DND-41 (cell line): ENCODE measurements at places on chromosomes 12 and 14.

DNA sequence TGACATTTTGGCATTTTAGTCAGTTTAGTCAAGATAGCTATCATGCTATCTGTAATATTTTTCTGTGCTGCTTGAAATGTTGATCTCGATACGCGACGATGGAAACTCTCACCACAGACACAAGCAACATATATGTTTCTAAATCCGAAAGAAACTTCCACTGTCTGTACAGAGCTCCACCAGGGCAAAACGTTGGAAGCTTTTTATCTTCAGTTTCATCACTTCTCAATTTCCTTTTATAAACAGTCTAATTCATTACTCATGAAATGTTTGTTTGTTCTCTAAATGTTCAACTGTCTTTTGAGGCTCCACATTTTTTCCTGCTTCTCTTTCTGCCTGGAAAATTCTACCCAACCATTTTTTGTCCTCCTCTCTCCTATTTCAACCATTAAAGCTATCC, 737.6 kb downstream of the SLC16A7 start:
- H3K27ac ChIP-seq: no peak overlapping the region
- no peaks in the 10 kb centered on the region for H3K4me1 ChIP-seq
- H3K4me3 ChIP-seq: no peak overlapping the region
- H3K36me3 ChIP-seq: no peaks in the 10 kb centered on the region

- no peaks in the 10 kb centered on the region for H3K27me3 ChIP-seq
- H3K4me1 ChIP-seq: no peaks in the 10 kb centered on the region
- no peak overlapping the region for H3K27ac ChIP-seq
- H3K36me3 ChIP-seq: peaks cover 91% of the 10 kb centered on the region
Measured at GRCh38 chr12:124379938-124380754, 85.3 kb downstream of the RFLNA start.

DNA sequence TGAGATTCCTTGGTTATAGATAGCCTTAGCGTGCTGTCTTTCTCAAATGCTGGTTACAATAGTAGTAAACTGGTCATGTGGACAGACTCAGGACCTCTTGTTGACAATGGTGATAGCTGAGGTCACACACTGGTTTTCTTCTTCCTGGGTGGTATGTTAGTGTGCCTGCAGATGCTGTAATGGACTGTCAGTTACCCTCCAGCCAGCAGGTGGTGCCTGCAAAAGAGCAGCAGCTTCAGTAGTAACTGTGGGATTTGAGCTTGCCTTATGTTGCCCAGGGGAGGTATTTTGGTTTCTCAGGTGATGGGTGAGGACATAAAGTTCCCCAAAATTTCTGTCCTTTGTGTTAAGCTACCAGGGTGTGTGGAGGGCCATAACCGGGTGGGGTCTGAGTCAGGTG, 33.7 kb upstream of the SCAF11 start:
- no peak for DNase-seq
- H3K4me1 ChIP-seq: no peaks in the 10 kb centered on the region
- no peak overlapping the region for H3K27ac ChIP-seq
- H3K27me3 ChIP-seq: no peaks in the 10 kb centered on the region

DNA sequence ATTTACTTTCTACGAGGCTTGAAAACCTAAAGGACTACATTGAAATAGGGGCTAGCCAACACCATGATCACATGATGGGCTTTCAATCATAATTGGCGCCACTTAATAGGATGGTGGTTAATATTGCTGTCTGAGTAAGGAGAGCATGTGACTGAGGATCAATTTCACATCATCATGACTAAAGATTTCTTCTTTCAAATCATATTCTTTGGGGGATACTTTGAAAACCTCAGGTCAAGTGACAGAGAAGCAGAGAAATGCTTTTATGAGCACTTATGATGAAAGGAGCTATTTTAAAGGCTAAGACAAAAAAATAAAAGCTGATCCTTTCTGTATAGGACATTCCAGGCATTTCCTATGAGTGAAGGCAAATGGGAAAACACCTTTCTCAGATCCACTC, 42.9 kb upstream of the KRAS start:
- no peak overlapping the region for H3K4me3 ChIP-seq
- no peaks in the 10 kb centered on the region for H3K4me1 ChIP-seq
- H3K27me3 ChIP-seq: no peaks in the 10 kb centered on the region
- no peak for DNase-seq
- no peaks in the 10 kb centered on the region for H3K36me3 ChIP-seq
- H3K27ac ChIP-seq: no peak overlapping the region

- H3K36me3 ChIP-seq: no peaks in the 10 kb centered on the region; the same call in 1 of the 2 replicates
- H3K27me3 ChIP-seq: no peaks in the 10 kb centered on the region
- no peak overlapping the region for H3K4me3 ChIP-seq
- peaks cover 32% of the 10 kb centered on the region for H3K4me1 ChIP-seq
Measured at GRCh38 chr12:57835366-57836288, 10.9 kb downstream of the CTDSP2 start.

GRCh38 chr12:42196723-42197603, 41.1 kb downstream of the YAF2 start:
- H3K4me1 ChIP-seq: no peaks in the 10 kb centered on the region
- H3K27ac ChIP-seq: no peak overlapping the region
- DNase-seq: no peak
- no peaks in the 10 kb centered on the region for H3K27me3 ChIP-seq
- peaks cover 47% of the 10 kb centered on the region for H3K36me3 ChIP-seq

- no peaks in the 10 kb centered on the region for H3K4me1 ChIP-seq
- H3K27ac ChIP-seq: no peak overlapping the region
Measured at GRCh38 chr12:84694116-84694515, 218.5 kb downstream of the SLC6A15 start.

GRCh38 chr14:89067293-89067972, 243.0 kb downstream of the TTC8 start:
- no peaks in the 10 kb centered on the region for H3K27me3 ChIP-seq
- no peaks in the 10 kb centered on the region for H3K36me3 ChIP-seq
- H3K4me3 ChIP-seq: peak overlapping the region; percentile 37
- peaks cover 33% of the 10 kb centered on the region for H3K4me1 ChIP-seq

DNA sequence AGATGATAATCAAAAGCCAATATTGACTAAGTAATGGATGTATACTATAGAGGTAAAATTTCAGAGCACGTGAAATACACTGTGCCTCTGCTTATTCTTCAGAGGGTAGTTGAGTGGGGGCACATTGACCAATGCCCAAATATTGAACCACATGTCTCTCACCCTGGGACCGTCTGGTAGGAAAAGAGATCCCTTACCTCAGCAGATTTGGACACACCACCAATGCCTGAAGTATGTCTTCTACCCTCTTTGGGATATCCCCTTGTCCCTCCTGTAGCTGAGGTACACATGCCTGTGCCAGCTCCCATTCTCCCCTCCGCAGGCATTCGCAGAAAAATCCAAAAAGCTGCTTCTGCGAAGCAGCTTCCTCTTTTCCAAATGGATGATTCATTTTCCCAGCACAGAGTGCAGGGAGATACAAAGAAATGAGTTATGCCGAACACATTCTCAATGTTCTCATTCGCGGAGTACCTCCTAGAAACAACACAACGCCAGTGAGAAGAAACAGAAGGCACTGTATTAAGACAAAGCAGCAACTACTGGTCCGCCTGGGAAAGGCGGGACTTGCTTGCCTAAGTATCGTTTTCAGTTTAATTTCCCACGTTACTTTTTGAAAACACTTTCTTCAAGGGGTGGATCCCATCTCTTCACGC, 691 bp downstream of the ZFYVE26 start:
- H3K27ac ChIP-seq: peak overlapping the region; percentile 79
- H3K27me3 ChIP-seq: no peaks in the 10 kb centered on the region
- peaks cover 26% of the 10 kb centered on the region for H3K36me3 ChIP-seq
- peak overlapping the region; percentile 88 for H3K4me3 ChIP-seq
- no peak for DNase-seq
- peaks cover 40% of the 10 kb centered on the region for H3K4me1 ChIP-seq

- no peak for DNase-seq
- no peak overlapping the region for H3K4me3 ChIP-seq
- H3K27me3 ChIP-seq: no peaks in the 10 kb centered on the region
- H3K36me3 ChIP-seq: peaks cover 41% of the 10 kb centered on the region
- no peaks in the 10 kb centered on the region for H3K4me1 ChIP-seq
- H3K27ac ChIP-seq: no peak overlapping the region
Measured at GRCh38 chr12:92810370-92810769, 107.6 kb downstream of the PLEKHG7 start.

DNA sequence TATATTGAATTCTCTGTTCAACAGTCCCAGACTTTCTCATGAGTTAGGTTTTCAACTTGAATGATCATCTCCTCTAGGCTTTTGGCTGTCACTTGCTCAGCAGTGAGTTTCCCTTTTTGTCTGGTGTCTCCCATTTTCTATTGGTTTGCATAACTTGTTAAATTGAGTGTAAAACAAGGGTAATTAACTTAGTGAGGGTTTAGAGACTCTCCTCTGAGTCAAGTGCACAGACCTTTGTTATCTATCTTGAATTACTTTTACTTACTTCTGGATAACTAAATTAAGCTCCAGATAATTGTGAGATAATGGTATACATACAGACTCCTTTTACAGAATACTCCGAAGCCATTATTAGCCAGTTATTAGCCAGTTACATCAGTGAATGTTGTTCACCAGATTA, 22.0 kb downstream of the MLXIP start:
- peaks cover 3% of the 10 kb centered on the region; the same call in 1 of the 2 replicates for H3K36me3 ChIP-seq
- no peak for DNase-seq
- peaks cover 14% of the 10 kb centered on the region for H3K4me1 ChIP-seq
- H3K27me3 ChIP-seq: no peaks in the 10 kb centered on the region

- H3K4me3 ChIP-seq: no peak overlapping the region
- no peaks in the 10 kb centered on the region for H3K36me3 ChIP-seq
- no peak overlapping the region for H3K27ac ChIP-seq
- no peaks in the 10 kb centered on the region for H3K4me1 ChIP-seq
- peak; percentile 7 for DNase-seq
Measured at GRCh38 chr12:47576289-47576945, 129.4 kb downstream of the RPAP3 start.

GRCh38 chr12:105057174-105057573, 27.1 kb downstream of the ALDH1L2 start:
- no peaks in the 10 kb centered on the region for H3K4me1 ChIP-seq
- no peak for DNase-seq
- H3K4me3 ChIP-seq: no peak overlapping the region

- H3K4me3 ChIP-seq: no peak overlapping the region
- H3K4me1 ChIP-seq: no peaks in the 10 kb centered on the region
- no peaks in the 10 kb centered on the region for H3K36me3 ChIP-seq
- H3K27me3 ChIP-seq: no peaks in the 10 kb centered on the region
Measured at GRCh38 chr12:127780881-127781280, 486.1 kb upstream of the TMEM132C start.

- peaks cover 14% of the 10 kb centered on the region for H3K27me3 ChIP-seq
- DNase-seq: no peak
- no peak overlapping the region for H3K4me3 ChIP-seq
- no peaks in the 10 kb centered on the region for H3K4me1 ChIP-seq
- no peak overlapping the region for H3K27ac ChIP-seq
Measured at GRCh38 chr12:54431911-54432814, 13.1 kb upstream of the ITGA5 start.

DNA sequence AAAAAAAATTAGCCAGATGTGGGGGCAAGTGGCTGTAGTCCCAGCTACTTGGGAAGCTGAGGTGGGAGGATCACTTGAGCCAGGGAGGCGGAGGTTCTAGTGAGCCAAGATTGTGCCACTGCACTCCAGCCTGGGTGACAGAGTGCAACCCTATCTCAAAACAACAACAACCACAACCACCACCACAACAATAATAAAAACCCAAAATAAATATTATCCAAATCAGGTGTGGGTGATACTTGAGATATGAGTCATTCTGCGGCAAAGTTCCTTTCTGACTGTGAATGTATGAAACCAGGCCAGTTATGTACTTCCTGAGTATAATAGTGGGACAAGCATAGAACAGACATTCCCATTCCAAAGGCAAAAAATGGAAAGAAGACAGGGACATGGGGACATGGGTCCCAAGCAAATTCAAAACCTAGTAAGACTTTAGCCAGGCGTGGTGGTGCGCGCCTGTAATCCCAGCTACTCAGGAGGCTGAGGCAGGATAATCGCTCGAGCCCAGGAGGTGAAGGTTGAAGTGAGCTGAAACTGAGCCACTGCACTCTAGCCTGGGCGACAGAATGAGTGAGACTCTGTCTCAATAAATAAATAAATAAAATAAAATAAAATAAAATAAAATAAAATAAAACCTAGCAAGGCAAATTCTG, 9.7 kb upstream of the ERC1 start:
- H3K4me3 ChIP-seq: no peak overlapping the region
- DNase-seq: no peak
- no peaks in the 10 kb centered on the region for H3K36me3 ChIP-seq
- no peak overlapping the region for H3K27ac ChIP-seq
- no peaks in the 10 kb centered on the region for H3K4me1 ChIP-seq

GRCh38 chr14:89247457-89248122, 169.4 kb downstream of the FOXN3 start:
- H3K27ac ChIP-seq: no peak overlapping the region
- H3K4me3 ChIP-seq: no peak overlapping the region
- DNase-seq: no peak
- peaks cover 10% of the 10 kb centered on the region; the same call in 1 of the 2 replicates for H3K4me1 ChIP-seq
- no peaks in the 10 kb centered on the region for H3K36me3 ChIP-seq
- H3K27me3 ChIP-seq: no peaks in the 10 kb centered on the region

DNA sequence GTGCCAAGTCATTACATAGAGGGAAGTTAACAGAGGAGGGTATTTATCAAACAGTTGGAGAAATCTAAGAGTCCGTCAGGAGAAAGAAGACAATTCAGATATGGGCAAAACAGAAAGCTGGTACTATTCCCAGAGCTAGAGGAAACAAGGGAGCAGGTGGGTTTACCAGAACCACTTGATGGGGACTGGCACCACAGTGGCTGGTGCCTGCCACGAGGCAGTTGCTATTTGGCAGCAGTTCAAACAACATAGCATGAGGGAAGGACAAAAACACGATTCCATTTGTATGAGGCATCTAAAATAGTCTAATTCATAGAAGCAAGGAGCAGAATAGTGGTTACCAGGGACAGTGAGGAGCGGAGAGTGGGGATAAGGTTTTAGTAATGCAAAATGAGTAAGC, 24.6 kb upstream of the KLRD1 start:
- no peak for DNase-seq
- no peak overlapping the region for H3K27ac ChIP-seq
- H3K36me3 ChIP-seq: no peaks in the 10 kb centered on the region

DNA sequence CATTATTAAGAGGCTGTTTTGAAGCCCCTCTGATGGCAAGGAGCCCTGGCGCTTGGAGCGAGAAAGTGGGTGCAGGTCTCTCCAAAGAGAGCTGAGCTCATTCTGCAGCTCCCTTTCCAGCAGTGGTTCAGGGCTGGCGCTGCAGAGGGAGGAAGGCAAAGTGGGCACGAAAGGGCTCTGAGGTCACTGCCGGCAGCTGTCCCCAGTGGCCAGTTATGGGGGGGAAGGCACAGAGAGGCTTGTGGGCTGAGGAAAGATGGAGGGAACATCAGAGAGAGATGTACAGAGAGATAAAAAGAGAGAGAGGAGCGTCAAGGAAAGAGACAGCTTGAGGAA, 75.2 kb upstream of the TBX5 start:
- H3K27ac ChIP-seq: no peak overlapping the region
- no peaks in the 10 kb centered on the region for H3K36me3 ChIP-seq
- no peaks in the 10 kb centered on the region for H3K4me1 ChIP-seq
- DNase-seq: no peak
